Natural killer cell (primary cell): ENCODE measurements at places on chromosomes 1 and 21.
A peak's percentile ranks its signal among the peaks of the same experiment; 100 is the strongest.

GRCh38 chr21:34707876-34708325 lies 39.1 kb downstream of the CLIC6 start:
- peak; percentile 50 for DNase-seq
- H3K27ac ChIP-seq = no peak overlapping the region
- no peaks in the 10 kb centered on the region for H3K27me3 ChIP-seq
- no peaks in the 10 kb centered on the region for H3K36me3 ChIP-seq
- H3K4me1 ChIP-seq = peaks cover 11% of the 10 kb centered on the region

GRCh38 chr1:11719313-11720032 lies 16.5 kb upstream of the AGTRAP start:
- H3K36me3 ChIP-seq = no peaks in the 10 kb centered on the region
- peak overlapping the region; percentile 75 for H3K27ac ChIP-seq
- peak; percentile 95 for DNase-seq
- no peaks in the 10 kb centered on the region for H3K27me3 ChIP-seq

DNA sequence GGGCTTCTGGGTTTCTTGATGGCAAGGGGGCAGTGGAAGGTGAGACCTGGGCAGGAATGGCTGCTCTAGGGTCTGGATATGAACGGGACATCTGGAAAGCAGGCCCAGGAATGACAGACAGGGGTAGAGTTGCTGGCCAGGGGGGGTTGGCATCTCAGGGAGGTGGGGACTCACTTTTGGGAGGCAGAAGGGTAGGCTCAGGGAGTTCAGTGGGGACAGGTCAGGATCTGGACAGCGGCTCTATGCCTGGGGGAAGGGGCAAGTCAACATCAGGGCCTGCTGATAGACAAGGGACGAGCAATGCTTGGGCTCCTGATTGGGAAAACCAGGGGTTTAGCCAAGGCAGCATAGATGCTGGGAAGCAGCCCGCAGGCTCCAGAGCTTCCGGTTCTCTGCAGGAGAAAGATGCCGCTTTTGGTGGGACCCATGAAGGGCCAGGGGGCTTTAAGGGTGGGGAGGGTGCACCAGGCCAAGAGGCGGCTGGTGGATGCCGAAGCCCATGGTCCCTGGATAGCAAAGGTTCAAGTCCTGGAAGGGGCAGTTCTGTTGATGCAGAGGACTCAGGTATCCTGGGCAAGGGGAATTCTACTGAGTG lies 21.9 kb downstream of the IGFN1 start:
- H3K27ac ChIP-seq = no peak overlapping the region
- H3K36me3 ChIP-seq = no peaks in the 10 kb centered on the region
- no peaks in the 10 kb centered on the region for H3K27me3 ChIP-seq
- no peak overlapping the region for H3K4me3 ChIP-seq
- no peak for DNase-seq

DNA sequence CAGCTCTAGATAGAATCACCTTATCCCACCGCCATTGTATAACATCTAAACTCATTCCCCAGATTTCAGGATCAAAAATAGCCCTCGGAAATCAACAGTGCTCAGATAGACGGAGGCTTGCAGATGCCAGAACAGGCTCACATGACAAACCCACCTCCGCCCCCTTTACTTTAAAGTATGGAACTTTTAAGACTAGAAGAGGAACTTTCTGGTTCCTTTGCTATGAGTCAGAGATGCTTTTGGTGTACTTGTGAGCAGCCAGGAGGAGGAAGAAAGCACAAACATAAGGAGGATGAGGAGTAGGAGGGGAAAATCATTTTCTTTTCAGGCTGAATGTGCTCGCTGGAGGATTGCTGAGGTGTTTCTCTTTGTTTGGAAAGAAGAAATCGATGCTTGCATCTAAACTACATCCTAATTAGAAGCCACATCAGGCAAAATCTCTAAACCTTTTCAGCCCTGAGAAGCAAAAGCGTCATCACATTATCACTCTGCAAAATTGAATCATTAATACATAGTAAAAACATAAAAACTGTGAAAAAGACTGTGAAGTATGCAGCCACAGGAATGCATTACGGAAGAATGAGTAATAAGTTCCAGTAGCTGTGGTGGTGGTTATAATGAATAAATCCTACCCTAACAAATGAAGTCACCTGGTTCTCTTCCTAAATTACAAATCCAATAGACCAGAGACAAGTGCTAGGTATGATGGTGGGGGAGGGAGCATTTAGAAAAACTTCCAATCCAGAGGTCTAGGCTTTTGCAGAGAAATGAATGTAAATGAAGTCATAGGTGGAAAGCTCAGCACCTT lies 251.3 kb downstream of the KCNH1 start:
- no peak overlapping the region for H3K4me3 ChIP-seq
- H3K27ac ChIP-seq = no peak overlapping the region
- H3K36me3 ChIP-seq = no peaks in the 10 kb centered on the region

GRCh38 chr1:40003156-40004093 lies 37.1 kb upstream of the CAP1 start:
- H3K27me3 ChIP-seq = no peaks in the 10 kb centered on the region
- H3K4me1 ChIP-seq = peaks cover 20% of the 10 kb centered on the region
- DNase-seq = no peak
- no peaks in the 10 kb centered on the region for H3K36me3 ChIP-seq

DNA sequence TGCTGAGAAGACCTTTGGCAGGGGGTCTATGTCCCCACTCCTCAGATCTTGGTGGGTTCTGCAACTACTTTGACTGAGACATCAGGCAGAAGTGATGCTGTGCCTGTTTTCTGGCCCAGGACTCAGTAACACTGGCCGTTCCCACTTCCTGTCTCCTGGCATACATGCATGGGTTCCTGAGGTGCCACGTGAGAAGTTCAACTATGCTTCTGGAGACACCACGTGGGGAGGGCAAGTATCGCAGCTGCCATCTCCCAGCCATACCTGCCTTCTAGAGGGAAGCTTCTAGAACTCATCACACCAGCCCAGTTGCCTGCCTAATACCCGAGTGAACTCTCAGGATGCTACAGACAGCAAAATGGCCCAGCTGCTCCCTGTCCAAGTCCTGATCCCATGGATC lies 65.8 kb downstream of the TRABD2B start:
- H3K4me3 ChIP-seq = no peak overlapping the region
- DNase-seq = no peak
- no peaks in the 10 kb centered on the region for H3K4me1 ChIP-seq
- H3K27ac ChIP-seq = no peak overlapping the region
- H3K27me3 ChIP-seq = peaks cover 2% of the 10 kb centered on the region

DNA sequence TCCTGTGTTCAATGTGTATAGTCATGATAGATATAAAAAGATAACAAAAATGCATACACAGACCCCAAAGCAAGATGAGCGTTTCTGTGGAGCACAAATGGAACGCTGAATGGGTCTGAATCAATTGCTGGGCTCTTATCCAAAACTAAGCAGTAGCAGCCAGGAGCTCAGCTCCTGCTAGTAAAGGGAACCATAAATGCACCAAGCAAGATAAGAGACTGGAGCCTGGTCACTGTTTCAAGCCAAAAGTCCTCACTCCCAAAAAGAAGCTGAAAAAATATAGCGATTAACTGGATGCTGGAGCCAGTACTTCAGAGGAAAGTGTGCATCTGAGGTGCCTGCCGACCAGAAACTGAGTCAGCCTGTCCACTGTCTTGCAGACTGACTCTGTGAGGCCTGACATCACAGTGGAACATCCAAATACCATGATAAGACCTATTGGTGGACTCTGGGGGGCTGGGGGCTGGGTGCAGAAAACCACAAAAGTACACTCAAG lies 68.9 kb downstream of the LRRC8C start:
- H3K27me3 ChIP-seq = no peaks in the 10 kb centered on the region
- no peaks in the 10 kb centered on the region for H3K36me3 ChIP-seq
- H3K27ac ChIP-seq = no peak overlapping the region
- no peak for DNase-seq
- H3K4me3 ChIP-seq = no peak overlapping the region
- peaks cover 7% of the 10 kb centered on the region for H3K4me1 ChIP-seq

DNA sequence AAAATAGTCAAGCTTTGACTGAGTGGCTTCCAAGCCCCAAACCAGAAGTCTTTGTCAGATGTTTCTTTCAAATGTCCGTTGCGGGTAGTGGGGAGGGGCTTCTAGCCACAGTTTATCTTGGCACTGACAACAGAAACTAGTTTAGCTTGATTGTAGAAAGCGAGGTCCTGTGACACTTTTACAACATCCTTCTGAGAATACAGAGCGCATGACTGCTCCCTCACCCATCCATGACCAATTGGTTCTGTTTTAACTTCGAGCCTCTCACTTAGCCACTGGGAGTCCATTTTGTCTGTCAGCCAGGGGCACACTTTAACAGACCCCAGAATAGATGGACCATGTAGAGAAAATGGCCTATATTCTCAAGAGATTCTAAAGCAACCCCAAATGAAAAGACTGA lies 199.2 kb upstream of the ST6GALNAC5 start:
- no peaks in the 10 kb centered on the region for H3K27me3 ChIP-seq
- H3K36me3 ChIP-seq = no peaks in the 10 kb centered on the region
- no peak overlapping the region for H3K4me3 ChIP-seq
- no peaks in the 10 kb centered on the region for H3K4me1 ChIP-seq

DNA sequence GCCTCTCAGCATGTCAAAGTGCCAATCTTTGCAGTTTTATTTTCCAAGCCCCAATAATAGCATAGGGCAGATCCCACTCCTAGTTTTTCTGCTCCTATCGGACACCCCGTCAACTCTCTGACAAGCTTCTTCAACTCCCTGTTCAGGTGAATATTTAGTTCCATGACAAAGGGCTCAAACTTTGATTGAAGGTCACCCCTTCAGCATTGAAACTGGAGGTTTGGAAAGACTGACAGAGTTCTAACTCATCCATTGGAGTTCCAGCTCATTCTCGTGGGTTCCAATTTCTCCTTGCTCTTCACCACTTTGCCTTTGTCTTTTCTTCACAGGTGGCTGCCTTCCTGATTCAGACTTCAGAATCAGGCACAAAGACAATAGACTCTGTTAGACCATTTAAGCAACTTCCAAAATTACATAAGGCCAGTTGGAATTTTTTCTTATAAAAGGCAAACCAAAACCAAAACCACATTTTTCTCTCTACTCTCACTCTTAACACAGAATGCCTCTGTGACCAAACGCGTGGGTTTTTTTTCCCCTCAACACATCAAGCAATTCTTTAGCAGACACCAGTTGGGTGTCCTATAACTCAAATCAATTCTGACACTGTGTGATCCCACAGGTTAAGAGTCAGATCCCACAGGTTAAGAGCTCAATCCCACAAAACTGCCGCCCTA lies 169.3 kb upstream of the USP25 start:
- no peak overlapping the region for H3K27ac ChIP-seq
- no peak overlapping the region for H3K4me3 ChIP-seq
- no peaks in the 10 kb centered on the region for H3K4me1 ChIP-seq
- no peaks in the 10 kb centered on the region for H3K27me3 ChIP-seq
- DNase-seq = no peak

- H3K4me3 ChIP-seq = no peak overlapping the region
- no peaks in the 10 kb centered on the region for H3K36me3 ChIP-seq
- DNase-seq = no peak
- no peak overlapping the region for H3K27ac ChIP-seq
- H3K4me1 ChIP-seq = no peaks in the 10 kb centered on the region
- peaks cover 5% of the 10 kb centered on the region for H3K27me3 ChIP-seq
Measured at GRCh38 chr1:204277563-204278219, 63.9 kb upstream of the GOLT1A start.

DNA sequence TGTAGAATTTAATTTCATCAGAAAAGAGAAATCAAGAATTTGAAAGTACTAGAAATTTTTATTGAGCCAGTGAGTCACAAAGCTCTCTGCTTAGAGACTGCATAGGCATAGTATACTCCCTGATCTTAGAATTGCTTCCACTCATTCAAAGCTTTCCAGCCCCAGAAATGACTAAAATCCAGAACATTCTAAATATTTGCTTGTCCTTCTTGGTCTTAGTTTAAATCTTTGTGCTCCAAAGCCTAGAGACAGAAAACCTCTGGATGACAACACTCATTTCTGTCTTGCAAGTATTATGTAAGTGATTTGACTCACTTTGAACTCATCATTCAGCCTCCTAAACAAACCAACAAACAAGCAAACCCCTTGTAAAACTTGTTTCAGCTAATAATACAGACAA lies 74.2 kb downstream of the PTPRC start:
- no peak overlapping the region for H3K27ac ChIP-seq
- DNase-seq = no peak
- peaks cover 96% of the 10 kb centered on the region for H3K36me3 ChIP-seq
- H3K4me3 ChIP-seq = no peak overlapping the region
- H3K27me3 ChIP-seq = no peaks in the 10 kb centered on the region
- H3K4me1 ChIP-seq = no peaks in the 10 kb centered on the region

DNA sequence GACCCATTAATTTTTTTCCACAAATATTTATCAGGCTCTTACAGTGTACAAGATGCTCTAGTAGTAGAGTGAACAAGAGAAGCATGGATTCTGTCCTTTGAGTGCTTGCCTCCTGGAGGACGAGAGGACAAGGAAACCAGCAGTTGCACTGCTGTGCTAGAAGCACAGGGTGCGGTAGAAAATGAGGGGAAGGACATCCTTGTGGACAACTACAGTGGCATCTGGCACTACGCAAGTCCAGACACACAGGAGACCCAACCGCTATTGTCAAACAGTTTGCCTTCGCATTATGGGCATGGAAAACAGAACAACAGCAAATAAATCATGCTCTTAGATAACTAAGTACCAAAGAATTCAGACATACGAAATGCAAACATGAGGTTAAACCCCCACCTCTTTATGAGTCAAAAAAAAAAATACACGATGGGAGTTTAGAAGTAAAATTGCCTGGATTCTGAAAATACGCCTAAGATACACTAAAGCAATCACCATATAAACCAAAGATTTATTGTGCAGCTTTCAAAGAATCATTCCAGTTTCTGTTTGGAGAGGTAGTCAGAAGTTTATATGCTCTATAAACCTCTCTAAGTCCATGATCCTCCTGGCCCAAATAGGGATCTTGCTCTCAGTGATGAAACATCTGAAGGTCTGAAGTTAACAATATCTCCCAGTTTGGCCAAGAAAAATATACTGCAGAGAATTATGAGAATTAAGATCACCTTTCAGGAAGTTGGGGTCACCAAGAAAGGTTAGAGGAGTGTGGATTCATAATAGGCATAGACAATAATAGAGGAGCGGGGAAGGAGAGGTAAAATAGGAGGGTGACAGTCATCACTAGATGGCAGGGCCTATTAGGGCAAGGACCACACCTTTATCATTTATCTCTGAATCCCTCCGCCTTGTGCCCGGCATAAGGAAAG lies 307.8 kb downstream of the NFIA start:
- H3K4me1 ChIP-seq = no peaks in the 10 kb centered on the region
- no peaks in the 10 kb centered on the region for H3K36me3 ChIP-seq
- H3K4me3 ChIP-seq = no peak overlapping the region
- no peak for DNase-seq
- no peaks in the 10 kb centered on the region for H3K27me3 ChIP-seq

- H3K36me3 ChIP-seq = no peaks in the 10 kb centered on the region
- H3K27ac ChIP-seq = no peak within 1 kb of the TSS
- H3K4me1 ChIP-seq = peaks cover 21% of the 10 kb centered on the region
- H3K4me3 ChIP-seq = peak within 1 kb of the TSS; percentile 47
- H3K27me3 ChIP-seq = no peaks in the 10 kb centered on the region
Measured at GRCh38 chr21:43864962-43865539, at the start of gene AGPAT3. AGPAT3 (plus strand) TSS chr21:43865223; CDS start chr21:43959682, 94,459 bp downstream.

- H3K4me3 ChIP-seq = no peak overlapping the region
- peaks cover 3% of the 10 kb centered on the region for H3K27me3 ChIP-seq
- no peaks in the 10 kb centered on the region for H3K36me3 ChIP-seq
- H3K27ac ChIP-seq = no peak overlapping the region
- H3K4me1 ChIP-seq = no peaks in the 10 kb centered on the region
- no peak for DNase-seq
Measured at GRCh38 chr1:54559771-54560231, 11.8 kb downstream of the ACOT11 start.

GRCh38 chr1:46248122-46248920 lies 758 bp downstream of the RAD54L start:
- no peaks in the 10 kb centered on the region for H3K36me3 ChIP-seq
- H3K27ac ChIP-seq = no peak overlapping the region
- peaks cover 19% of the 10 kb centered on the region for H3K4me1 ChIP-seq
- DNase-seq = peak; percentile 38
- peak overlapping the region; percentile 70 for H3K4me3 ChIP-seq
